ENCODE measurements at places on chromosomes 3 and 15.

- no peak for DNase-seq
Measured at GRCh38 chr15:38215707-38216106, 36.9 kb upstream of the SPRED1 start.

- DNase-seq, result no peak
Measured at GRCh38 chr15:34655326-34655725, 71.9 kb upstream of the GOLGA8B start.

GRCh38 chr3:121737644-121738043, 11.9 kb downstream of the GOLGB1 start:
- DNase-seq, result no peak

DNA sequence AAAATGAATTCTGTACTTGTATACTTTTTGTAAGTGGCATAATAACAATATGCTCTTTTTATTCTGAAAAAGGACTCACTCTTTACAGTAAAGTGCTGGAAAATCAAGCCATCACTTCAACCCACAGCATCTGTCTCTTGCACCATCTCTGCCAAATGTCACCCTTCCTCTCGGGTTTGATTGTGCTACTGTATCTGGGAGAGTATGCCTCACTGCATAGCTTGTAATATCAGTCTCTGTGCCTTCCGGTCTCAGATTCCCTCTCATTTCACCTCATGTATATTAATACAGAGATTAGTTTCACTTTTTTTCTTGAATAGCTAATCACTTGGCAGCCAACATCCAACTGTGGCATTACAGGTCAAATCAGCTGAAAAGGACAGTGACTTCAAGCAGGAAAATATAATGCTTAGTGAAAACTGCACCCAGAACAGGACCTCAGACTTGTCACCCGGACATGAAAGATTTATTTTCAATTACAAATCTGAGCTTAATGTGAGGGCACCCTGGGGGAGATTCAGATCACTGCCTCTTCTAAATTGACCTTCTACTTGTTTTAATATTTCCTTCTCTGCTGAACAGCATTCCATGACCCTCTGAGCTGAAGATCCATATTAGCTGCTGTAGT, 605.8 kb upstream of the NAALADL2 start:
- no peak for DNase-seq

DNA sequence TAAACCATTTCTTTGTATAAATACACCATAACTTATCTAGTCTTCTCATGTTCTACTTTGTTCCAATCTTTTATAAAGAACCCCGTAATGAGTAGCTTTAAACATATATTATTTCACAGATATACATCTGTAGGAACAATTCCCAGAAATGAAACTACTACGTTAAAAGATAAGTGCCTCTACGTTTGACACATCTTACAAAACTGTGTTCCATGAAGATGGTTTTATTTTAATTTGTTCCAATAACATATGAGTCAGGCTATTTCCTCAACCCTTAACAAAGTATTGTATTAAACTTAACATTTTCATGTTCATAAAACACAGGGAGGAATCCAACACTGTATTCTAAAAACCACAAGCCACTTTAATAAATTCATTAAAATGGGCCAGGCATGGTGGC, 52.9 kb downstream of the TRPM7 start:
- no peak for DNase-seq

- peak; percentile 50 for DNase-seq
Measured at GRCh38 chr3:127172781-127173515, 20.0 kb upstream of the PRR23E start.

- DNase-seq, result no peak
Measured at GRCh38 chr15:45184562-45185041, 3.2 kb downstream of the SHF start.

- no peak for DNase-seq
Measured at GRCh38 chr15:39239562-39239961, 341.3 kb upstream of the THBS1 start.

DNA sequence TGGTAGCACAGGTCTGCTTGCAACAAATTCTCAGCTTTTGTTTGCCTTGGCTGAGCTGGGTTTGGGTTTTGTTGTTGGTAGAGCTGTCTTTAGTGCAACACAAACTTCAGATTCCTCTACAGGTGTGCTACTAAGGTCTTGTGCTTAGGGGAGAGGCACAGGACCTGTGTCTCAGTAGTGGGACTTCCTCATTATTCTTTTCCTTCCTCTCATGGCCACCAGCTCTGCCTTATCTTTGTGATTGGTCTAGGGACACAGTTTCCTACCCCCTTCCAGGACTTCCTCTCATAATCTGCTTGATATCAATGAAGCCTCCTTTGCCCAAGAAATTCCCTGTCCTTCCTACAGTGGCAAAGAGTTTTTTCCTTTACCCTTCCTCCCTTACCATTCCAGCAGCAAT, 24.9 kb upstream of the DNAAF4 start:
- DNase-seq, result no peak

GRCh38 chr3:167318306-167318705, 61.8 kb downstream of the ZBBX start:
- DNase-seq, result no peak

DNA sequence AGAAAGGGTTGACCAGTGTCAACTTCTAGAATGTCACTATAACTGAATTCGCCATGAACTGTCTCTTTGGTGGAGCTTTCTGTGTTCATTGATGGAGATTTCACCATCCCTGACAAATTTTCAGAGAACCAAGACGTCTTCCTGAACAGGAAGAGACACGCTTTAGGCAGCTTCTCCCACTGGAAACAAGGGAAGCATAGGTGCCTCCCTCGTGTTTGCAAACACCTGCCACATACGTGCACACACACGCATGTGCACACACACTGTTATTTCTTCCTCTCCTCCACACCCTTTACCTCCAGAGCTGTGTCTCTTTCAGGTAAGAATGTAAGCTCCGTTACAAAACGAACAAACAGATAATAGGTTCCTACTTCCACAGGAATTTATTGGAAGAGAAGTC, 15.6 kb downstream of the ARRDC4 start:
- no peak for DNase-seq

DNA sequence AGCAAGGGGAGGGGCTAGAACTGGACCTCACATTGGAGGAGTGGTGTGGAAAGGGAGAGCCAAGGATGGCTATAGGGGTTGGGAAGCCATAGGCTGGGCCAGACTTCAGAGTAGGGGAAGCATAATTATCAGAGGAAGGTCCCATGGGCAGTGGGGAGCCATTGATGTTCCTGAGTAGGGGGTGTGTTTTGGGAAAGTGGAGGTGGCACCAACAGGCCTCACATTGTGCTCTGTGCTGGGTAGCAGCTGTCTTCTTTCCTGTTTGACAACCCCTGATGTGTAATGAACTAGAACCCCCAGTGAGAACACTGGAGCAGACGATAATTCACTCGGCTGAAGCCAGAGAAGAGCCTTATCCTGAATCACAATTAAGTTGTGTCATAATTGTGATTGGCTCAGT, 41.2 kb downstream of the SLC6A11 start:
- no peak for DNase-seq

DNA sequence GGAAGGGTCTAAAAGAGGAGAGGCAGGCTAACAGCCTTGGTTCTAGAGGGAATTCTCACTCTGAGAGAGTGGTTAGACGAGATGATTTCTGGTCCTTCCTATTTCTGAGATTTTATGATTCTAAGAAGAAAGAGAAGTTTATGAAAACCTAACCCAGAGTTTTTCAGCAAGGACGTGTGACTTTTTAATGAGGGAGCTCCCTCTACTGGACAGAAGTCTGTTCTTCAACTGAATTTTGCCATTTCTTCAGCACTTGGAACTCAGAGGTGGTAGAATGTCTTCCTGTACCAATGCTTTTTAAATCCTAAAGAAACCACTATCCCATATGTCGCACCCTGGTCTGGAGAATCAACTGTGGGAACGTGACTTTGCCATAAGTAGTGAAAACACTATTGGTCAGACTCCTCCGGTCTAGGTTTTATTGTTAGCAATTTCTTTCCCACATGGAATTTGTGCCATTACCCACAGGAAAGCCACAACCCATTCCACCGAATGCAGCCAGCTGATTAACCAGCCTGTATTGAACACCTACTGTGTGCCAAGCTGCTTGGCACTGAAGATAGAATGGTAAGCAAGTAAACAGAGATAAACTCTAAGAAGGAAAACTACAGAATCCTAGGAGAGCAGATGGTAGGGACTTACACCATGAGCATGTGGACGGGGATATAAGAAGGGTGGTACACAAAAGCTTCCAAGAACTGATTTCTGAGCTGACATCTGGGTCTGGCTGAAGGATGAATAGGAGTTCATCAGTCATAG, 199.5 kb upstream of the LMCD1 start:
- peak; percentile 19 for DNase-seq

DNA sequence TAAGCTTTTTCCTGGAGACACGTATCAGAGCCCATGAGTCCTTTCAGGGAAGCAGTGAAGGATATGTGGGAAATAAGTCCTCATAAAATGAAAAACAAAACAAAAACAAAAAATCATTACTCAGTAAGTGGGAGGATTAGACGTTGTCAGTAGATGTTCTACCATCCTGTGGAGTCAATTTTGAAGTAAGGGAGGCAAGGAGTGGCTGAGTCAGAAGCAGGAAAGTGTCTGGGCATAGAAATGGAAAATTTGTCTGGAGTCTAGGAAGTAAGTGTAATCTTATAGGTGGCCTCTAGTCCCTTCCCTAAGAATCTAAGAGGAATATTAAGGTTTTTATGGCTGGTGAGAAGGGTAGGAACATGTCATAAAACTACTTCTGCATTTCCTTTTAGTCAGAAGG, 339.8 kb upstream of the SEMA6D start:
- no peak for DNase-seq

- DNase-seq, result peak; percentile 57
Measured at GRCh38 chr3:28940530-28940929, 340.3 kb upstream of the RBMS3 start.

DNA sequence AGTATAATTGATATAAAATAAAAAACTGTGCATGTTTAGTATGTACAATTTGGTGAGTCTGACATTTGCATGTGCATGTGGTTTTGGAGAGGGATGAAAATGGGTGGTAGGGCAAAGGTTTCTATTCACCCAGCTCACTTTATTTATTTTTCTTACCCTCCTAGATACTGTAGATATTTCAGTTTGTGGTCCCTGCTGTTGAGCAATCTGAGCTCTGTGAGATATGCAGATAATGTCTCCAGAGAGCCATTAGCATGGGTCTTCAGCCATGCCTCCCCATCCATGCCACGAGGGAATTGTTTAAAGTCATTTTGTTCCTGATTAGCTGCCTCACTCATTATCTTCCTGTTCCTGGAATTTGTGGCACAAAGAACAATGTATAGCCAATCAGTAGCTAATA, 44.4 kb upstream of the B3GALNT1 start:
- DNase-seq, result no peak

GRCh38 chr15:91471468-91471867, 371.4 kb downstream of the SV2B start:
- DNase-seq, result peak; percentile 44

DNA sequence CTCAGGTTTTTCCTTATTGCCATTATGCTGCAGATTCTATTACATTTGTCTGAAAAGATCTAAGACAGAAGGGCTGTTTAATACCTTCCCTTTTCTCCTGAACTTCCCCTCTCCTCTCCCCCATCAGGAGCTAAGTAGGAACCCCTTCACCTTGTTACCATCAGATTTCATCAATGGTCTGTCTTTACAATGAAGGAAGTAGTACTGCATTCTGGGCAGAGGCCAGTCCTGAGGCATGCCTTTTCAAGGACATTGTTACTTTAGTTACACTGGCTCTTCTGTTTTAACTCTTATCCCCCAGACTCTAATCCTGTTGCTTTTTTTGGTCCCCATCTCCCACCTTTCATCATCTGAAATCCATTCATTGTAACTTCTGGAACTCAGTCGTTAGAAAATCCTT, 8.1 kb downstream of the CTNNB1 start:
- no peak for DNase-seq

DNA sequence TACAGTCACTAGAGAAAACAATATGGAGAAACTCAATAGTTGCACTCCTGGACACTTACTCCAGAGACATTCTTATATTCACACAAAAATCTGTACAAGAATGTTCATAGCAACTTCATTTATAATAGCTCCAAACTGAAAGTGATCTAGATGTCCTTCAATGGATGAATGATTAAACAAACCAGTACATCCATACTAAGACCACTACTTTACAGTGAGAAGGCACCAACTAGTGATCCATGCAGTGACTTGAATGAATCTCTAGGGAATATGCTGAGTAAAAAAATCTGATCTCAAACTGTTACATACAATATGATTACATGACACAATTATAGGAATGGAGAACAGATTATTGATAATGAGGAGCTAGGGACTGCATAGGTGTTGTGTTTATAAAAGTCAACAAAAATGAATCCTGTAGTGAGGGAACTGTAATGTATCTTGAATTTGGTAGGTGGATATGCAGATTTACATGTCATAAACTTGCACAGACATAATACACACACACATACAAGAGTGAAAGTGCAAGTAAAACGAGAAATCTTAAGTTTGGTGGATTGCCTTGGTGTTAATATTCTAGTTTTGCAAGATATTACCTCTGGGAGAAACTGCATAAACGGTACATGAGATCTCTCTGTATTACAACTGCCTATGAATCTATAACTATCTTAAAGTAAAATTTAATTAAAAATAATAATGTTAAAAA, 85.7 kb downstream of the SPATA16 start:
- no peak for DNase-seq

DNA sequence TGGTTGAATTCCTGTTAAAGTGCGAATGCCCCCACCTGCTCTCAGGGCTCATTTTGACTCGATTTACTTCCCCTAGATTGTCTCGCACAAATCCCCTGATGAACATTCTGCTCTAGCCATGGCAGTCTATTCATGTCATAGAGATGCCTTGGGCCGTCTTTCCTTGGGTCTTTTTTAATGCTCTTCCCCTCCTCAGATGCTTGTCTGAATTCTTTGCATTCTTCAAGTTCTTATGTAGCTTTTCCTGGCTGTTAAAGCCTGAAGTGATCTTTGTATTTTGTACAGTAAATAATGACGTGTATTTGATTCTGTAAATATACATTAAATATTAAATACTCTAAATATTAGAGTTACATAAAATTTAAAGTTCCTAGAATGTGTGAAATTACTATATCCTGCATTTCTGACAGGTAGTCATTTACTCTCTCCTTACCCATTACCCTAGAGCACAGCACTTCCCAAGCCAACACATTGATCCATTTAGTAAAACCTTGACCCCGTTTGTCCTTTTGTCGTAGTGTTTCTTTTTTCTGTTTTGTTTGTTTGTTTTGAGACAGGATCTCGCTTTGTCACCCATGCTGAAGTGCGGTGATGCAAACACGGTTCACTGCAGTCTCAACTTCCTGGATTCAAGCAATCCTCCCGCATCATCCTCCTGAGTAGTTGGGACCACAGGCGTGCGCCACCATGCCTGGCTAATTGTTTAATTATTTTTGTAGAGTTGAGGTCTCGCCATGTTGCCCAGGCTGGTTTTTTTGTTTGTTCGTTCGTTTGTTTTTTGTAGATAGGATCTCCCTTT, 47.9 kb downstream of the YEATS2 start:
- DNase-seq, result no peak
